Astrocyte of the spinal cord (primary cell): ENCODE measurements at places on chromosomes 5 and 9.

DNA sequence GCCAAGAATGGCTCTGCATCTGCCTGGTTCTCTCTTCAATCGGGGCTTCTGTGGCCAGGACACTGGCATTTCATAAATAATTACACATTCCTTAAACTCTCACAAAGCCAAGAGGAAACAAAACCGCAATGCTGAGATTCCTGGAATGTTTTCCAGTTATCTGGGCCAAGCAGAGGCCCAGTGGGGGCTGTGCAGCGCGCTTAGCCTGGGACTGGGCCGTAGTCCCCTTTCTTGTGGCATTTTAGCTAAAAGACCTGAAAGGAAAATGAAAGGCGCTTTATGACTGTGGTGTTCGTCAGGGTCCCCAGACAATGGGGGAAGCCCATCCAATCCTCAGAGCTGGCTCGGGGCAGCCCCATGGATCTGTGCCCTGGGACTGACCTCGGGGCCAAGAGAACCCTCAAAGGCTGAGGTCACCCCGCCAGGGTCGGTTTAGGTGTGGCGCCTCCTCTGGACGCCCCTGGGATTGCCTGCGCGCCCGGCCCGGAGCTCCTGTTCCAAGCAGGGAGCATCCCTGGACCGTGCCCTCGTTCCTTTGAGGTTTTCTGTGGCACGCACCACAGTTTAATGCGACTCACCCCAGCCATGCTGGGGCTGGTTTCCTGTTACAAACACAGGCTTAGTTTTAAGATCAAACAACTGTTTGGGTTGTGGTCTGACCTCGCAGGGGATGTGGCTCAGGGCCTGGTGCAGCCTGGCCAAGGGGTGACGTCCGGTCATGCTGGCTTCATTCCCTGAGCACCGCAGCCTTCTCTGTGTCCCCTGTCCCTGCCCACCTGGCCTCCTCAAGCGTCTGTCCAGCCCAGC lies 51.5 kb upstream of the NKD2 start:
- DNase-seq = peak; percentile 89

- DNase-seq = no peak
Measured at GRCh38 chr5:43195670-43196265, 3.7 kb downstream of the NIM1K start.

DNA sequence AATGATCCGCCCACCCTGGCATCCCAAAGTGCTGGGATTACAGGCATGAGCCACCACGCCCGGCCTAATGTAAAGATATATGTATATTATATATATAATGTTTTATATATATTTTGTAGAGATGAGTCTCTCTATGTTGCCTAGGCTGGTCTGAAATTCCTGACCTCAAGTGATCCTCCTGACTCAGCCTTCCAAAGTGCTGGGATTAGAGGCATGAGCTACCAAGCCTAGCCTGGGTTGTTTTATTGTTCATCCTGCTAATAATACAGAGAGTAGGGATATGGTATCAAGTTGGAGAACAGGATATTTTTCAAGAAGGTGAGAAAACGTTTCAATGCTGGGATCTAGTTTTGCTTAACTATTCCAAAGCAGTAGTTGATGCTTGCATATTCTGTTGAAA lies 2.9 kb downstream of the SEC24A start:
- DNase-seq = no peak

GRCh38 chr5:103562453-103563157 lies at the start of gene NUDT12:
Gene NUDT12 (minus strand): TSS chr5:103562789. CDS start chr5:103560248, 2,541 bp downstream.
- DNase-seq = peak; percentile 79

DNA sequence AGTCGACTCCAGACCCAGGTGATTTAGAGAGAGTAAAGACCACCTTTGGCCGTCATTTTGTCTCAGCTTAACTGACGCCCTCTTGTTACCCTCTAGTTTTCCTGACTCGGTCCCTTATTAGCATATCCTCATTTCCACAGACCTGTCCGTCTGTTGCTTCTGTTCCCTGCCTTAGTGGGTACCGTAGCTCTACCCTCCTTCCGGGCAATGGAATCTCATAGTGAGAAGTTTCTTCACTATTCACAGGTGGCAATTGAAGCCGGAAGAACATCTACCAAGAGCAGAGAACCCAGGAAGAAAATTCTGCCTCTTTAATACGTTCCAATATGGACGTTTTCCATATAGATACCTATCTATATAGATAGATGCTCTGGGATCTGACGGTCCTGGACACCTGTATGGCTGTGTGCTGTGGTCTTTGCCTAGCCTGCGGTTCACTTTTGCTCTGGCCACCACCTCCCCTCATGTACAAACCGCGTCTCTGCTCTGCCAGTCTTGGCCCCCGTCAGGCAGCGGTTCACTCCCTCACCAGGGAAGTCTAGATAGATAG lies 652 bp upstream of the TMEM161B start:
- peak; percentile 15 for DNase-seq

GRCh38 chr5:170430866-170431437 lies 41.8 kb upstream of the KCNMB1 start:
- no peak for DNase-seq

DNA sequence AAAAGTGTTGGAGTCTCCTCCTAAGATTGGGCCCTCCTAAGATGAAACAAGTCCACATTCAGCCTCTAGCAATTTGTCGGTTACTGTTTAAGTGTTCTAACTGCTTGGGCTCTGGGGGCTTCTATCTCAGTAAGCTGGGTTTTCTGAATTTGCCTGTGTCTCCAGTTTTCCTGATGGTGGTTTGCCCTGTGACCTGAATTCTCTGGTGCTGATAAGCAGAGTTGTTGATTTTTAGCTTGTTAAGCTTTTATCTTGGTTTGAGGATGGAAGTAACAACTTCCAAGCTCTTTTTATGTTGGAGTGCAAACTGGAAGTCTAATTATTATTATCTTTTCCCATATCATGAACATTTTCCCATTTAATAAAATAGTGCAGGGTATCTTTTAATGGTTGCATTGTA lies 30.9 kb downstream of the HSD17B4 start:
- no peak for DNase-seq

GRCh38 chr9:33229359-33230114 lies 10.4 kb upstream of the SPINK4 start:
- DNase-seq = no peak

GRCh38 chr5:149546974-149547373 lies 4.3 kb downstream of the CSNK1A1 start:
- no peak for DNase-seq

DNA sequence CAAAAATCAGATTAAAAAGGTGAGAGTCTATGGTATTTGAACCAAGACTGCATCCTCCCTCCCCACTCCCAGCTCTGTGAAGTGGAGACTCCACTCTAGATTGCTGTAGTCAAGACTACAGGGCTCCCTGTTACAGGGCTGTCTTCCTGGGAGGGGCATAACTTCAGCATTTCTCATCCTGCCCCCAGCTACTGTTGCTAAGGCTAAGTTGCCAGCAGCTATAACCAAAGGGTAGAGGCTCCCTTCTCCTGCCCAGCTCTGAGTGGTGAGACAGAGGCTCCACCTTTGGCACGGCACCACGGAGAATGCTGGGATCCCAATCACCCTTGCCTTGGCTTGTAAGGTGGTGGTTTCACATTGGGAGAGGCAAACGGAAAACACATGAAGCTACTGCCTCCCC lies 39.2 kb upstream of the GCNT4 start:
- no peak for DNase-seq

DNA sequence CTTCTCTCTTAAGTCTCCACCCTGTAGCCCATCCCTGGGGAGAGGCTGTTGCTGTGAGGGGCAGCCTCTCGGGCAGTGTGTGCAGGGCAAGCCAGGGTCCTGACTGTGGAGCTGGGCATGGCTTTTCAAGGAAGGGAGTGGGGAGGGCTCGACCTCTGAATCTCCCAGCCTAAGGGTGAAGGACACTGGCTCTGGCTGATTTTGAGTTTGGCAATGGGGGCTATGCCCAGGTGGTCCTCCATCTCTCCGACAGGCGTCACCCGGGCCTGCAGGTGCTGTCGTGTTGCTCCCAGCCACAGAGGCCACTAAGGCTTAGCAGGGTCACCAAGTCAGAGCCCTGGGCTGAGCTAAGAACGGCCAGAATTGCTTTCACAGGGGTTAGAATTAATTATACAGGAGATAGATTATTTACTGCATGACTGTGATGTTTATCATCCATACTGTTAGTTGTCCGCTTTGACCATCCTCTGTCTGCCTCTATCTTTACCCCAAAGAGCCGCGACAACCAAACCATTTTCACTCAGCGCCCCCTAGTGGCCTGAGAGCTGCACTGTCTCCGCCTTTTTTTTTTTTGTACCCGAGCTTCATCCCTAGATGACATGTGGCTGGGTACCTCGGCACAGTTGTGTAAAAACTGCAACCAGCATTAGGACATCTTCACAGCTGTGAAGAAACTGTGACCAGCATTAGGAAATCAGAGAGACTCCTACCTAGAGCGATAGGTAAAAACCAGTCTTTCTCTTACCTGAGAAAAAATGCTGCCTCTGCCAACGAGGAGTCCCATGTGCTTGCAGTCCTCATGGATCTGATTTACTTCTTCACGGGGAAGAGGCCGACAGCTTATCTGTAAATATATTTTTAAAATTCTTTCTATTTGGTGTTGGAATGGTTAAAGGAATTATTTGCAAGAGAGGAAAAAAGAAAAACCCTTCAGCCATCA lies 44.5 kb downstream of the AGXT2 start:
- DNase-seq = peak; percentile 49

DNA sequence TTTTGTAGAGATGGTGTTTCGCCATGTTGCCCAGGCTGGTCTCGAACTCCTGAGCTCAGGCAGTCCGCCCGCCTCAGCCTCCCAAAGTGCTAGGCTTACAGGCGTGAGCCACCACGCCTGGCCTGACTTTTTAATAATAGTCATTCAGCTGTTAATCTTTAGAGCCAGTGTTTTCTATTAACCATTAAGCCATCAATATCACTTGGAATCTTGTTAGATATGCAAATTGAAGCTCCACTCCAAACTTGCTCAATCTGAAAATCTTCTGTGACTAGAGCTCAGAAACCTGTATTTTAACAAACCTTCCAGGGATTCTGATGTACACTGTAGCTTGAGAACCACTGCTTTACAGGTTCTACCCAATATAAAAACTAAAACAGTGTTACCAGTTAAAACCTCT lies 113.5 kb downstream of the CDC42SE2 start:
- DNase-seq = no peak

DNA sequence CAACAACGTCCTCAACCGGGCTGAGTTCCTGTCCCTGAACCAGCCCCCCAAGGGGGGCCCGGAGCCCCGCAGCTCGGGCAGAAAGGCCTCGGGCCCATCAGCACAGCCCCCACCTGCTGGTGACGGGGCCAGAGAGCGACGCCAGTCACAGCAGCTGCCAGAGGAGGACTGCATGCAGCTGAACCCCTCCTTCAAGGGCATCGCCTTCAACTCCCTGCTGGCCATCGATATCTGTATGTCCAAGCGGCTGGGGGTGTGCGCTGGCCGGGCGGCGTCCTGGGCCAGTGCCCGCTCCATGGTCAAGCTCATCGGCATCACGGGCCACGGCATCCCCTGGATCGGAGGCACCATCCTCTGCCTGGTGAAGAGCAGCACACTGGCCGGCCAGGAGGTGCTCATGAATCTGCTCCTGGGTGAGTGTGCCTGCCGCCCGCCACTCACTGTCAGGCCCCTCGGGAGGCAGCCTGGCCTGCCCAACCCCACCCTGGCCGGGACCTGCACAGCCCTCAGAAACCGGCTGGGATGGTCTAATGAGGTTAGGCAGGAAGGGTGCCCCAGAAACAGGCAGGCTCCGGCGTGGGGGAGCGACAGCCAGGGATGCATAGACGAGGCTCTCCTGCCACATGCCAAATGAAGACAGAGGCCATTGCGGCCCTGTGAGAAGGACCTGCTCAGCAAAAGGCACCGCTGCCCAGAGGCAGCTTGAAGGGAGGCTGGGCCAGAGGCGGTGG lies 678 bp downstream of the PLPP7 start:
- no peak for DNase-seq

GRCh38 chr9:106878081-106878837 lies 15.3 kb downstream of the ZNF462 start:
- DNase-seq = no peak

- DNase-seq = no peak
Measured at GRCh38 chr5:98492258-98492657, 281.2 kb upstream of the RGMB start.

DNA sequence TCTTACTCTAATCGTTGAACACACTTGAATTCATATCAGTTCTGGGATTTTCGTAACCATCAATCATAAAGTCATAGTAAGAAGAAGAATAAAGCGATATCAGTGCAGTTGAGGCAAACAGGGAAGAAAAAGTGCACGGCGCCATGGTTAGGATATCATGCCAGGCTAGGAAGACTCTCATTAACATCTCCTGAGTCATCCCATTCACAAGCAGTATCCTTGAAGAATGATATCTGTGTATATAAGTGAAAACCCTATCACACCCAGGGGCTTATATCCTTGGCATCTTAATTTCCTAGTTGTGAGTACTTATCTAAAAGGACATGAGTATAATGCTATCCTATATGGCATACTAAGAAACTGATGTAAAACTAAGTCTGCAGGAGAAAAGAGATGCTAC lies 38.6 kb downstream of the NFIB start:
- no peak for DNase-seq

- DNase-seq = no peak
Measured at GRCh38 chr5:92962752-92963151, 618.3 kb downstream of the NR2F1-AS1 start.

DNA sequence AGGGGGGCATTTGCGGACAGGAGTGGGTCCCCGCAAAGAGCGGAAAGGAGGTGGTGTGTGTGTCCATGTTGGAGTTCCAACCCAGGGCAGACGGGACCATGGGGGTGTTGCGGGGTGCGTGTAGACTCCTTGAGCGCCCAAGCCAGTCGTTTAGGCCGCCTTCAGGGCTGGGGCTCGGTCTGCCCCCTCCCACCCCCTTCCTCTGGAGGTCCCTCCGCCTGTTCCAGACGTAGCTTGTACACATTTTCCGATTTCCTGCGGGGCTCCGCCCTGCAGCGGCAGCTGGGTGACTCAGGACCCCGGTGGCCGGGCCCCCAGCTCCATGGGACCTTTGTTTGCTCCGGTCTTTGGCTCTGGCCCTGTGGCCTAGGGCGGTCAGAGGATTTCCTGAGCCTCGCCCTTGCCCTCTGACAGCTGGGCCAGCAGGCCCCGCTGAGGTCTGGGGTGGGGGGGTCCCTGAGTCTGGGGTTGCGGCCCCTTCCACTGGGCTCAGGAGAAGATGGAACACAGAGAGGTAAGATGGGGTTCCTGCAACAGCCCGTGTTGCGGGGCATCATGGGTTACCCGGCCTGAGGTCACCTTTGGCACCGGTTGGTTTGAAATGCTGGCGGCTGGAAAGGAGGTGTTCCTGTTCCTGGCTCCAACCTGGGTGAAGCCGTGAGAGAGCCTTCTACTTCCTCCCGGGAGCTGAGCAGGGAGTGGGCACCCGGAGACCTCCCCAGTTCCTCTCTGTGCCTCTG lies 1.5 kb downstream of the PKN3 start:
- DNase-seq = no peak
